ENCODE measurements at places on chromosomes 4 and X.

DNA sequence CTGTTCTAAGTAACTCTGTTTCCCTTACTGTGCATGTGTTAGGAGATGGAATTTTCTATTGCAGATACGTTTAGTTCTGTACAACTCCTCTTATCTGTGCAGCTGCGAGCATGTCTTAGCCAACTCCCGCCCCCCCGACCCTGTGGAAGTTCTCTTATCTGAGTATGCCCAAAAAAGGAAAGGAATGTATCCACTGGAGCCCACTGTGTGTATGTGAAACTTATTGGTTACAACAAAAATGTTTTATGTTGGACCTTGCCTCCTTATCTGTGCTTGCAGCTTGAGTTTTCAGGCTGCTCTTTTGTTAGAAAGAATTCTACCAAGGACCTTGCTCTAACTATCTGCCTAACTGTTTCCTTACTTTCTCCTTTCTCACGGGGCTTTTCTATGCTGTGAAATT is 24.2 kb upstream of the DCAF8L2 start:
- no peak for DNase-seq

GRCh38 chr4:174423257-174423944 is 98.9 kb downstream of the HPGD start:
- DNase-seq = no peak

- DNase-seq = peak; percentile 60
Measured at GRCh38 chr4:173167758-173168395, 734 bp upstream of the GALNT7 start.

- no peak for DNase-seq
Measured at GRCh38 chrX:47091149-47091775, 13.0 kb downstream of the RGN start.

- no peak for DNase-seq
Measured at GRCh38 chr4:153223427-153223801, 19.2 kb downstream of the TRIM2 start.

- no peak for DNase-seq
Measured at GRCh38 chrX:131588995-131589394, 45.1 kb downstream of the OR13H1 start.

DNA sequence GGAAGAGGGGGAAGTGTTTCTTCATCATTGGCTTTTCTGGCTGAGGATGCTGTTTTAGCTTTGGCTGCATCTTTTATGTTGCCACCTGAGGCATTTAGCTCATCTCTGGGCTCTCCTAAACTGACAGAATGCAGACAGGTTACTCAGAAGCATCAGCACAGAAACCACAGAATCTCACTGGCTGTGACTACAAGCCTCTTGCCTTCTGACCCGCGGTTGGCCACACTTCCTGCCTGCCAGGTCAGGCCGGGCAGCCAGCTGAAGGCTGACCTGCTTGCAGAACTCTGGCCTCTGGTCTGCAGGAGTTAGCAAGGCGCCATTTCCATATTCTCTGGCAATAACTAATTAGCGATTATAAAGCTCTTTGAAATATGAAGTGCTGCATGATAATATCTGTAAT is 366.5 kb downstream of the MID1IP1 start:
- DNase-seq = no peak

- no peak for DNase-seq
Measured at GRCh38 chr4:121227341-121227792, 63.2 kb upstream of the TNIP3 start.

DNA sequence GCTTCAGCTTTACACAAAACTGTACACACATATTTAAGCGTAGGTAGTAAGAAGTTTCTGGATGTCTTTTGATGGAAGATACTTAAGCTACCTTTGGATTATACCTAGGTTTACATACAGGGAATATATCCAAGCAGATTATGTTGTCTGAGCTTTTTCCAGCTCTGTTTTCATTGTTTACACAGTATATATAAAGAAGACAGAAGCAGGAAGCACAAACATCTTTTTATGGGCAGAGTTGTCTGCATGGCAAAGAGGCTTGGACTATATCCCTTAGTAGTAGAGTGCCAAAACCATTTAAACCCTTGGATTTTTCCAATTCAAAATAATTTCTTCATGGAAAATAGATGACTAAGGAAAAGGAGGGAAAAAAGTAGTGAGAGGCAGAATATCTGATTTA is 329.4 kb upstream of the AGA start:
- DNase-seq = no peak

- no peak for DNase-seq
Measured at GRCh38 chrX:29947225-29947624, 268.1 kb upstream of the MAGEB2 start.

- DNase-seq = no peak
Measured at GRCh38 chr4:7960790-7961655, 21.4 kb upstream of the AFAP1 start.

- DNase-seq = no peak
Measured at GRCh38 chrX:135213200-135213844, 38.5 kb upstream of the ETDA start.

- no peak for DNase-seq
Measured at GRCh38 chrX:150158554-150159332, 204.4 kb upstream of the MAMLD1 start.

DNA sequence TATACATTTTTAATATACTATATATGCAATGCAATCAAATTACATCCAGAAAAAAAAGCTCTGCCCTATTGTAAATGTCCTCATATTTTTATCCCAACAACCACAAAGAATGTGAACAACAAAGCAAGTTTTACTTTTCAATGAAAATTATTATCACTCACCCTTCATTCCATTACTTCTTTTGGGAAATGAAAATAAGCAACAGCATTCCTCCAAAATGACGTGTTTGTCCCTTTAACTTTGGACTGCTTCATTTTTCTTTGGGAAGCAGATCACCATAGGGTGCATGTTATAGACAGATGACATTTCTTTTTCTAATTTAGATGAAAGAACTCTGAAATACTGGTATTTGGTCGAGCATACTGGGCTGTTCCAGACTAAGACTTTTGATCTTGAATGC is 667.1 kb upstream of the BOD1L1 start:
- no peak for DNase-seq

GRCh38 chrX:132369617-132370326 is 119.1 kb downstream of the MBNL3 start:
- DNase-seq = no peak

DNA sequence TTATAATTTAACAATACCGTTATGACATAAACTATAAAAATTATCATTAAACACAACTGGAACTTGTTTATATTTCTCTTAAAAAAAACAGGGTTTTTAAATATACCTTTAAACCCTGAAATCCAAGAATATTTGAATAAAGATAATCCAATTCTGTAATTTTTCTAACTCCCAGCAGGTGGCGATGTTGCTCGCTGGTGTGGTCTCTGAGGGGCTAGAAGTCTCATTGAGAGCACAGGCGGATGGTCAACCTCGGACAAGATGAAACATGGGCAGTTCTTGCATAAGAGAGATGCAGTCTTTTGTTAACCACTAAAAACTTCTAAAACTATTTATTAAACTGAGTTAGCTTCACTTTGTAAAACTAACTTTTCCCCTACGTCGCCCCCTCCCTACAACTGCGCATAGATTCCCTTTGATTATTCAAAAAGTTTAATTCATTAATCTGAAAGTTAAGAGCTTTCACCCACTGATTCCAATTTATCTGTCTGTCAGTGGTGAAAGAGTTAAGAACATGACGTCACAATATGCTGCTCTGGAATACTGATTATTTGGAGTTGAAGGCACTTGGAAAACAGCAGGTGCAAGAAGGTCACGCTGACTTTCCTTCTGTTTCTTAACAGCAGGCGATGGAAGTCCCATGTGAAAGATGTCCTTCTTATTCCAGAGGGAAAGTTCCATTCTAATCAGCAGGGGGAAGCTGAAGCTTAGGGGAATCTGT is 29.5 kb downstream of the DMP1 start:
- peak; percentile 75 for DNase-seq

- no peak for DNase-seq
Measured at GRCh38 chr4:84366161-84366560, 132.9 kb downstream of the NKX6-1 start.

DNA sequence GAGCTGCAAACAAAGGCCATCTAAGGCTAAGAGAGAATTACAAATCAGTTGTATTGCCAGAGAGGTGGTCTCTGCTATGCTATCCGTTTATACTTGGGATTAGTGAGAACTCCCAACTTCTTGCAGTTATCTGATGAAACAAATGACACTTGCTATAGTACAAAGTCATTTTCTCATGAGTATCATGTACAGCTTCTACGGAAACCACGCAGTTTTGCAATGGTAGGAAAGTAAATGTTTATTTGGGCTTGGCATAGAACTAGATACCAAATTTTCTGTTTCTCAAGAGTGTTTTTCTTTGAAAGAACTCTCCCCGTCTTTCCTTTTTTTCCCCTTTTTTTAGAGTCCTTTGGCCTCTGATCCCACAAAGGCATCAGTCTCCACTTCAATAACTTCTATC is 128.2 kb upstream of the ENPEP start:
- no peak for DNase-seq

DNA sequence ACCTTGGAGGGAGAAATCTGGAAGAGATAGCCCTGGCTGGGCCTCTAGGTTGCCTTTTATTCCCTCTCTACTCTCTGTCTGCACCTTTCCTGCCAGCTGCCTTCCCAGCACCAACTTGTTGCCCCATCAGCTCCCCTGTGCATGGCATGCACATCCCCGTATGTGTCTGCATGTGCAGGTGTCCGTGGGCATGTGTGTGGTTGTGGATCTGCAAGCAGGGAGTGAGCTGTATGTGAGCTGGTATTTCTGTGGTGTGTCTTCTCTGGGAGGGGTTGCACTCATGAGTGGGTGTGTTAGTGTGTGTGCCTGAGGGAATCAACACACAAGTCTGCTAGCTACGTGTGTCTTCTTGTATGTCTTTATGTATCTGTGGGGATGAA is 9.9 kb downstream of the L1CAM start:
- no peak for DNase-seq

Data from iPS-NIHi11 (cell line).